ENCODE measurements at places on chromosomes 5 and 9. TPM values are rescaled to one million over a fixed set of nuclear protein-coding genes. Genes with fewer than 3 reads are reported as not detected.

GRCh38 chr5:113771483-113771882 lies 258.0 kb downstream of the YTHDC2 start:
- no peak for DNase-seq

The ABCA2 gene
- total RNA-seq = 3.0 TPM

GRCh38 chr9:91208419-91208745 lies 153.3 kb downstream of the AUH start:
- DNase-seq = no peak

The MYOZ3 gene
- 2.2 TPM for total RNA-seq

DNA sequence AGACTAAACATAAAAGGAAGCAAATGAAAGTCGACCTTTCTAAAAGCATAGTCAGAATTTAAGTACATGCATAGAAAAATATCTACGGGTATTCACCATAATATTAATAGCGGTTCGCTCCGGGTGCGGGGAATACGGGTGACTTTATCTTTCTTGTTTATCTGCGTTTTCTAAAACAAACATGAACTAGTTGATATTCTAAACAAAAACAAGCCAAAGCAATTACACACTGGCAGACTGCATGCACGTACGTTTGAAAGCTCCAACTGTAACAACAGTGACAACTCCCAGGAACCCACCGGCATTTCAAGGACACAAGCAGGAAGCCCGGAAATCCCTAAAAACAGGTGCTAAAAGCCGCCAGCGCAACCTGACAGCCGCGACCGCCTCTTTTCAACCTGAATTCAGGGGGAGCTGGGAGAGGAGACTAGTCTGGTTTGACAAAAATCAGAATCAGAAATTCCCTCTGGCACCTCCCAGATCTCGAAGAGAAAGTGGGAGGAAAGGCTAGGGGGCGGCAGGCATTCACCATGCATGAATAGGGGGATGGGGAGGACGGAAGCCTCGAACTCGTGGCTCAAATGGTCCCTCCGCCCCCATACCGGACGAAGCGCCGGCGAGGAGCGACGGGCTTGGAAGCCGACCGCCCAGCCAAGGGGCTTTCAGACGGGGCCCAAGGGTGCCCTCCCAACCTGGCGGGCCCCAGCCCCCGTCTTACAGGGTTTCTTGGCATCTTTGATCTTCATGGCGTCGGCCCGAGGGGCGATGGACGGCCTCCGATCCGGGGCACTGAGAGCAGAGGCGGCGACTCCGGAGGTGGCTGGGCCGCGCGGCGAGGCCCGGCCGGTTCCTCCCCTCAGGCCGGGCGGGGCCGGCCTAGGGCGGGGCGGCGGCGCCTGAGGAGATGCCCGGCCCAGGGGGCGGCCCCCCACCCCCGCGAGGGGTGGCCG lies at the start of gene PANK3:
TSS of gene PANK3 (minus strand) at position 831 of the 950 bp plus-strand sequence. CDS start at position 746, 85 bp downstream.
- no peak for DNase-seq

DNA sequence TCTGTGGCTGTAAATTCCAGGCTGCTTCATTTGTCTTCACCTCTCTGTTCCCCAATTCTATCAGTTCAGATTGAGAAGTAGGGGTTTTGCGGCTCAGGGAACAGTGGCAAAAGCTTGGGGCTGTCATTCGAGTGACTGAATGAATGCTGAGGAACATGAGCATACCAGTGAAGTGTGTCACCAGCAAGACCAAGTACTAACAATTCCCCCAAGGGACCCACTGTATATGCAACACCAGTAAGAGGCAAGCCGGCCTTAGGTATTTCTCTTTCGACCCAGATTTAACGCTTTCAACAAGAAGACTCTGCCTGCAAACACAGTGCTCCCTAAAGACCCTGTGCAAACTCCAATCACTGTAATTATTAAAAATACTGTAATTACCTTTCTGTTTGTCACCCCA lies 25.8 kb downstream of the KLHL3 start:
- no peak for DNase-seq

- no peak for DNase-seq
Observed at GRCh38 chr5:81202655-81203054, 30.5 kb upstream of the CKMT2 start.

The GARNL3 gene
- 10.4 TPM for total RNA-seq

The ATP6V0E1 gene
- 100 TPM for total RNA-seq
